Breast epithelium (tissue), 4 donors: ENCODE measurements at places on chromosomes 3 and 15. TPM values are rescaled to one million over a fixed set of nuclear protein-coding genes. Genes with fewer than 3 reads are reported as not detected.

FGF7 gene
- total RNA-seq, result 42.9 TPM

CAMK1 gene
- 25.2 TPM for total RNA-seq

DNA sequence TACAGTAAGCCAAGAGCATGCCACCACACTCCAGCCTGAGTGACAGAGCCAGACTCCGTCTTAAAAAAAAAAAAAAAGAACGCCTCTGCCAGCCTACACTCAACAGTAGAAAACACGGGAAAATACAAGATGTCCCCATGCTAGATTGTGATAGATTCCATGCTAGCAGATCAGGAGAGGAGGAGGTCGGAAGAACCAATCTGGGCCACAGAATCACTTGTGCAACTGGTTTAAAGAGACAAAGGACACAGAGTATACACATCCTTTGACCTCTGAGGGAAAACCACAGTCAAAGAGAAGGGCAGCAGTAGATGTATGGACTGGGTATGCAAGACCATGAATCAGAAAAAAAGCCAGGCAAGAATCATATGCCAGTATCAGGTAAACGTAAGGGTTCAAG, 15.9 kb downstream of the TBL1XR1 start:
- no peak for DNase-seq

CDCP1 gene
- total RNA-seq, result 11.3 TPM

DNA sequence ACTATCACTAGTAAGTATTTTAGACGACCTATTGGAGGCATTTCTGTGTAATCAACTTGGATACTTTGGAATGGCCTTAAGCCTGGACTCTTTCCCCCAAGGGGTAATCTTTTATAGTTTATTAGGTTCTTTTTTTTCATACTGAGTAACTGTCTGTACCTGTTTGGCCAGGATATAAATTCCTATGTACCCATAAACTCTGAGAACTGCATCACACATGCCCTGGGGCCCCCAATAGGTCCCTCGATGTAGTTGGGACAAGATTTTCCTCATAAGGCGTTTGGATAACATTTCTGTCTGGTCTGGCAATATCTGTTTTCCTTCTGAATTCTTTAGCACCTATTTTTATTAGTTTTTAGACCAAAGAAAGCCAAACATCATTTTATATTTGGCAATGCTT, 86.4 kb upstream of the WNT7A start:
- no peak for DNase-seq

- DNase-seq, result no peak
Observed at GRCh38 chr15:82944056-82944455, 8.5 kb downstream of the HOMER2 start.

DNA sequence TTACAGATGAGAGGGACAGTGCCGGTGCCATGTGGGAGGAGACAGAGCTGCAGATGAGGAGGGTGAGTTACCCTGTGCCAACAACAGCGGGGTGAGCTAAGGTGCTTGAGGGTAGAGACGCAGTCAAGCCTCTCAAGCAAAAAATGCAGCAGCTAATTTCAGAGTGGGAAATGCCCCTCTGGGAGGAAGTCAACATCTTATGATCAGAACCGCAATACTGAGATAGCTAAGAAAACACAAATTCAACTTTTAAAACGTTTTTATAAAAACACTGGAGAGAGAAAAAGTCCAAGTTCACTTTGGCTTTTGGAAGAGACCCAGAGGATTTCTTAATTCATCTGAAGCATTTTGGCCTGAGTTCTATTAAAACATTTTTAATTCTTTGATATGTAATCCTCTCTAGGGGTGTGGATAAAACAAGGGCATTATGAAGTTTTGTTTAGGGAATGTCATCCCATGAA, 319.2 kb downstream of the SLC9A9 start:
- peak; percentile 19 for DNase-seq

NUDT16 gene
- 20.3 TPM for total RNA-seq

ITGA11 gene
- 8.5 TPM for total RNA-seq

KCNMB2 gene
- total RNA-seq, result 0.59 TPM

DNA sequence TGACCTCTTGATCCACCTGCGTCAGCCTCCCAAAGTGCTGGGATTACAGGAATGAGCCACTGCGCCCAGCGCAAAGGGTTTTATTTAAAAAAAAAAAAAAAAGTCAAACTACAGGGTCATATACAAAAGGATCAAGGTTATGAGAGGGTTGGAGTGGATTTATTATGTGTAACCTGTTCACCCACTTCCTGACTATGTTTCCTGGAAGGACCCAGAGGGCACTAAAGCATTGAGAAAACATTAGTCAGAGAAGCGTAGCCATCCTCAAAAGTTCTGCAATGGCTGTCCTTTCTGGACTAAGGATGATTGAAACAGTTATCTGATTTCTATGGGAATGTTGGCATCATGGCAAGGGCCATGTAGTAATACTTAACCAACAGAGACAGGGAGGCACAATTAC, 7.3 kb upstream of the SCAPER start:
- no peak for DNase-seq

GRCh38 chr15:31260646-31261265, 65.9 kb upstream of the KLF13 start:
- no peak for DNase-seq

DNA sequence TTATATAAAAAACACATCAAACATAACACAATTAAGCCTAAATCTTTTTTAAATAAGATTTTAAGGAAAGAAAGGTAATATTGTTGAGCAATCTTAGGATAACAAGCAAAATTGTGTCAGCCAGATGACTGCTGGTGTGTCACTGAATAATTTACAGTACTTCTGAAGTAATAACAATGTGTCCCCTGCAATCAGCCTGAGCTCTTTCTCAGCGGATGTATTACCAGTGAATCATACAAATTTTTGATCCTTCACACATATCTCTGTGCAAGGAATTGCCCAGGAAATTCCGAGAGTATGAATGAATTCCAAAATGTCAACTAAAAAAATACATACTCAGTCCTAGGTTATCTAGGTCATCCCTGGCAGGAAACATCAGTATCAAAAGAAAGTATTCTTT, 76.6 kb upstream of the PTX3 start:
- no peak for DNase-seq

DNA sequence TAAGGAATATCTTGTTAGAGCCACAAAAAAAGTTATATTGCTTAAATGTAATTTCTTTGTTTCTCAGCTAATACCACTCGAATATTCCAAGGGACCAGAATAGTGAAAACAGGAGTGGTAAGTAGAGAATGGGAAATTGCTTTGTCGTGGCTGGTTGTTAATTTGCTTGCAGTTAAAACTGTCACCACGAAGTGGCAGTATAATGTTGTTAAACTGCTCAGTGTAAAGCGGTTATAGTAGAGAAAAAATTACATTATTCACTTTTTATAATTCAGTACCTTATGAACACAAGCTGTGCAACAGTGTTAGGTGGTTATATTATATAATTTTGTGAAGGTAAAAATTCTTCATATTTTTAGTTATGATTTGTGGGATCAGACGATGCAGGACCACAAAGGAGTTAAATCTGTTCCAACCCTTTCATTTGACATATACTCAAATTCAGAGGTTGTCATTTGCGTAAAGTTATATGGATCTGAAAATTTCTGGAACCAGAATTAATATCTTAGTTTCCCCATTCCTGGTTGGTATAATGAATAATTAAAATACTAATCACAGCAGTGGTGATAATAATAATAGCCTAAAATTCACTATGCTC, 171.8 kb downstream of the FEZF2 start:
- no peak for DNase-seq

DNA sequence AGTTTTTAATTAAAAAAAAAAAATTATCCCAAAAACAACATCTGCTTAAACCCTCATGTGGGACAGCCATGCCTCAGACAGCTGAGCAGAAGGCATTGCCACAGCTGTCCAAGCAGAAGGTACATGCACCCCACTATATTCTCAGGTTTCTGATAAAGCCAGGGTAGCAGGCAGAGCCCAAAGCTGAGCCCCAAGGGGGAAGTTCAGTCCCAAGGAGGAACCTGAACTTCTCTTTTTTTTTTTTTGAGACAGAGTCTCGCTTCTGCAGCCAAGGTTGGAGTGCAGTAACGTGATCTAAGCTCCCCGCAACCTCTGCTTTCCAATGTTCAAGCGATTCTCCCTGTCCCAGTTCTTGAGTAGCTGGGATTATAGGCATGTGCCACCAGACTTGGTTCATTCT, 33.2 kb downstream of the MKRN2 start:
- no peak for DNase-seq

GATM gene
- total RNA-seq, result 31.5 TPM

PPP1R14D gene
- not detected for total RNA-seq

- DNase-seq, result no peak
Observed at GRCh38 chr15:86236356-86237110, 156.9 kb downstream of the AGBL1 start.

TRH gene
- not detected for total RNA-seq

- no peak for DNase-seq
Observed at GRCh38 chr15:100277087-100277855, 64.5 kb downstream of the ADAMTS17 start.

DNA sequence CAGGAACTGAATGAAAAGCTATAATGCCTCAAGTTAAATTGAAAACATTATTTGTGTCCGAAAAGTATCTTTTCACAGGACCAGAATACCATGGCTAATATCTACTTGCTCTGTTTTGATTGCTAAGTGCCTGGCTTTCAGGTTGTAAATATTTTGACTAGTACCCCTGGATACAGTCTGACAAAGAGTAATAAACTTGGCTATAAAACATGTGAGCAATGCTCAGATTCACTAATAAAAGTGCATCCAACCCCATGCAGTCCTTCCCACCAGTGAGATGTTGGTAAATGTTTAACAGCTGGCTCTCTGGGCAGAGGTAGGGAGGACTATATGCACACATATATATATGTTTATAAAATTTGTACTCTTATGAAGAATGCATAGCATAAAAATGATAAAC, 281.8 kb upstream of the TGFBR2 start:
- no peak for DNase-seq

- no peak for DNase-seq
Observed at GRCh38 chr3:187830181-187830580, 84.9 kb upstream of the BCL6 start.

GRCh38 chr15:79523266-79523665, 91.1 kb downstream of the MINAR1 start:
- DNase-seq, result no peak

GRCh38 chr3:41600616-41601015, 361.3 kb downstream of the ULK4 start:
- no peak for DNase-seq

DNA sequence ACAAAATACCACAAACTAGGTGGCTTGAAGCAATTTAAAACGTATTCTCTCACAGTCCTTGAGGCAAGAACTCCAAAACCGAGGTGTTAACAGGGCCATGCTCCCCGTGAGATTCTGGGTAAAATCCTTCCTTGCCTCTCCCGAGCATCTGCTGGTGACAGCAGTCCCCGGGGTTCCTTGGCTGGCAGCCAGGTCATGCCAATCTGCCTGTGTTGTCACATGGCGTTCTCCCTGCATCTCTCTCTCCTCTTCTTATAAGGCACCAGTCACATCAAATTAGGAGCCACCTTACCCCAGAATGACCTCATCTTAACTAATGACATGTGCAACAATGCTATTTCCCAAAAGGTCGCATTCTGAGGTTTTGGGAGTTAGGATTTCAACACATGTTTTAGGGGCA, 26.3 kb upstream of the LRRN1 start:
- no peak for DNase-seq

DNA sequence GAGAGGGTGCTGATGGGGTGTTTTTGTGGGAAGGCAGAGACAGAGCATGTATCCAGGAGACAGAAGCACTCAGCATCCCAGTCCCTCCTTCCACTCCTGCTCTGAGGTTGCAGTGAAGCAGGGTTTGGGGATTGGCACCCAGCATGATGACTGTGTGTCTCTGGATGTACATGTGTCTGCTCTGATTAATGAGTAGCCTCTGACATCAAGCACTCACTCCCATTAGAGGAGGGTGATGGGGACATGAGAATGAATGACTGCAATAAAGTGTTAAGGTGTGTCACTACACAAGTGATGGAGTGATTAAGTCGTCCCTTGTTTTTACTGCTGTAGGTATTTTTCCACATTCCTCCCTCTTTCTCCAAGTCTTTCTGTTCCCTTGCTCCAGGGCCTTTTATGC, 9.6 kb upstream of the MYZAP start:
- DNase-seq, result no peak

GRCh38 chr3:182490596-182491491, 302.5 kb upstream of the ATP11B start:
- no peak for DNase-seq

DNA sequence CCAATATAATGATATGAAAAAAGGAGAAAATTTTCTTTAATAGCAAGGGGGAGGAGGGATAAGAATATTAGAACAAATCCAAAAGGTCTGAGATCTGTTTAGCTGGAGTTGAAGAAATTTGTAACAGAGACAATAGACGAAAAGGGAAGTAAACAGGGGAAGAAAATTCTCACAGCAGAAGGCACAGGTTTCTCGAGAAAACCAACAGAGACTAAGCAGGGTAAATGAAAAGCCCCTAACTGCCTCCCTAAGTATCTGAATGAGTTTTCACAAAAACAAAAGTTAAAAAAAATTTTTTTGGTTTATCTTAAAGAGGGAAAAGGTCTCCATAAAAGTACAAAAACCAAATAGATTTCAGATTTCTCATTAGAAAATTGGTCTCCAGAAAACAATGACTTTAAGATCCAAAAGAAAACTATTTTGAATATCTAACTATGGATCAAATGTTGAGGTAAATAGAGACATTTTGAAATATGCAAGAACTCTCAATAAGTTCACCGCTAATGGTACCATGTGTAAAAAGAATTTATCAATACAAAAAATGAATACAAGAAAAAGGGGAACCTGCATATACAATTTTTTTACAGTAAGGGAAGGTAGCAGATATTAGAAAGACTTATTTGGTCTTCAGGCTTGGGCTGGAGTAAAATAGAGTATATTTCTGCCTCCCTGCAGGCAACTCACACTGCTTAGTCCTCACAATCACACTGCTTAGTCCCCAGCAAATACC, 23.9 kb upstream of the NEK10 start:
- DNase-seq, result no peak

GRCh38 chr15:22974745-22975144, 5.4 kb downstream of the CYFIP1 start:
- no peak for DNase-seq

DNA sequence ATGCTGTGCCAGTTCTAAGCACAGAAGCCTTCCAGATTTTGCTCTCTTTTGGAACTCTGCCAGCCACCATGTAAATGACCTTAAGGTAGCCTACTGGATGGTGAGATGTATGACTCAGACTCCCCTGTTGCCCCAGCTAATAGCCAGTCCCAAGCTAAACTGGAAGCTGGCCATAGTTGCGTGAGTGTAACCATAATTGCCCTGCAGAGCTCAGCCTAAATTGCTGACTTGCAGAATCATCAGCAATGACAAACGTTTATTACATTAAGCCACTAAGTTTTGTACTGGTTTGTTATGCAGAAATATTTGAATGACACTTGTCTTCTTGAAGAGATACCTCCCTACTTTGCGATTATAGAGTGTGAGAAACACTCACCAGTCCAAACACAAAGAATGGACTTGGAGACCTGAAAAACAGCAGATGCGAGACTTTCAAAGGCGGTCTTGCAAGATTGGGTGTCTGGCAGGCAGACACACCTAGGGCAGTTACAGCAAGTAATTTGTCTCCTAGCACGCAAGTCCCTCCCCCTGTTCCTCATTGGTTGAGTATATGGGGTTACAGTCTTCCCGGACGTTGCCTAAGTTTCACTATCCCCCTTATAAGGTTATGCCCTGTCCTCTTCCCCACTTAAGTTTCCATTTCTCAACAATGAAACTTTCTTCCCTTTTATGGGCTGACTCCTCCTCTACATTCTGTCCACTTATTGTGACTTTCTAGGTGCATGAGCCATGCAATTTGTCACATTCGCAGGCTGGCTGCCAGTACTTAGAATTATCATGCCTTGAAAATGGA, 83.6 kb upstream of the XCR1 start:
- DNase-seq, result no peak

- DNase-seq, result no peak
Observed at GRCh38 chr3:188792793-188793192, 379.0 kb upstream of the TPRG1 start.
